Pulmonary artery endothelial cell (primary cell): ENCODE measurements at places on chromosomes 2 and 18. TPM values are rescaled to one million over a fixed set of nuclear protein-coding genes. Genes with fewer than 3 reads are reported as not detected.

The ATP6V1B1 gene
- not detected in 2 replicates for total RNA-seq

GRCh38 chr2:191983591-191983990 is 136.7 kb upstream of the CAVIN2 start:
- no peak for DNase-seq

DNA sequence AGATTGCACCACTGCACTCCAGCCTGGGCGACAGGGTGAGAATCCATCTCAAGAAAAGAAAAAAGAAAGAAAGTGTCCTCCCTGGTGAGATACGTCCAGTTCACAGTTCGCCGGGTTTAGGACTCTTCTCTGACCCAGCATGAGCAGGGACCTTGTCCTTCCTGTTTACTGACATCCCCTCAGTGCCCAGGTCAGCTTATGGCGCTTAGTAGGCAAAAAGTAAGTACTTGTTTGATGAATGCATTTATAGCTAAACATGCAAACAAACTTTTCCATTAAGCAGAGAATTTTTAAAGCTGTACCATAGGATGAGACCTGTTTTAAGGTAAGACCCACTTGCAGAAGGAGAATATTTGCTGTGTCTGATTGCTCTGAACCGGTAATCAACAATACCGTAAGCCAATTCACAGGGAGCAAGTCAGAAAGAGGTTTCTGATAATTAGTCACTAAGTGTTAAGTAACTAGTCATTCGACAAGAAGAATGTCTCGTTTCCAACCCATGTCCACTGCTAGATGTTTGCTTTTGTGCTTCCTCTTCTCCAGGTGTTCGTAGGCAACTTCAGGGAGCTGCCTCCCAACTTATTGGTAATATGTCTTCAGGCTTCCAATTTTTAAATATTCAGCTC is 40.0 kb downstream of the MOGAT1 start:
- no peak for DNase-seq

The GYPC gene
- total RNA-seq: 0.26 and 0.74 TPM in 2 replicates

DNA sequence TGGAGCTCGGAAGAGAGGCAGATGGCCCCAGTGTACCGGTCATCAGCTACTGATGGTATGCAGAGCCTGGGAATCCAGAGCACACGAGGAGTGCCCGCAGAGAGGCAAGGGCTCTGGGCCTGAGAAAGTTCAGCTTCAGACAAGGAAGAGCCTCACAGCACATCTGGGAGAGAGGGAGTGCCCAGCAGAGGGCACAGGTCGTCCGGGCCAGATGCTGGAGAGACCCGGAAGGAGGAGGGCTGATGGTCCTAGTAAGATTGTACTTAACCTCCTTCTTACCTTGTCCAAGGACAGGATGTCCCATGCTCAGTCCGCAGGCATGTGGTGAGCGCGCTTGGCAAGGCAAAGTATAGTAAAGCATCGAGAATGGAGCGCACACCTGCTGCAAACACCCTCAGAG is 24.4 kb upstream of the CHMP1B start:
- DNase-seq: no peak

DNA sequence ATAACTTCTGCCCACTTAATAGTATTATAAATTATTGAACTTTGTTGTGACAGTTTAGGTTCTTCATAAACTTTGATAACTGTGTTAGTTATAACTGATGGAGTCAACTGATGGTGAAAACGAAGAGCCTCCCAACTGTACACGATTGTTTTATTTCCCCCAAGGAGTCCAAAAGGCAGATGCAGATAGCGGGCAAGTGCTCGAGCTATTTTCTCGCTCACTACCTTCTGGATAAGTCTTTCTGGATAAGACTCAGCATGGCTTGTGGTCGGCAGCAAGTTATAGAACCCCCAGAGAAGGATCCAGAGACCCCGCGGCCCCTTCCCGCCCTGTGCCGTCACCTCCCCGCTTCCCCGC is 517 bp downstream of the GCFC2 start:
- DNase-seq: no peak

DNA sequence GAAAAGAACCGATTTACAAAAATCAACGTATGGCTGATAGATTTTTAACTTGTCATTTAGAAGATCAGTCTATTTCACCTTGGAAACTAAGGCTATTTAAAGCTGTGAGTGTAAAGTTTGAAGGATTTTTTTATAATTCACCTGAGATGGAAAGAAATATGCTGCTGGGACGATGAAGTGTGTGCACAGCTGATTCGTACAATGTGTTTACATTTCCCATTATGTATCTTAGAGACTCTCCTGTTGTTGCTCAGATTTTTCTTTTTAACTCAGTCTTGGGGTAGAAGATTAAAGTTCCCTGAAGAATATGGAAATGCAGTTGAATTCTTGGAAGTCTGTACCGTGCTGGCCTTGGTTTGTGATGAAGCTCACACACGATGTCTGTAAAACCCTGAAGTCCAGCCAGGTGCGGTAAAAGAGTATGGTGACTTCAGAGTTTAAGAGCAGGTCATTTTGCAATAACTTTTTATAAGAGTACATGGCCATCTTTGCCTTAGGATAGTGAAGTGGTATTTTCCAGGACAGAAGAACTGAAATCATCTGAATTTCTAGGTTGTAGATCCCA is 250.1 kb downstream of the PRKCE start:
- DNase-seq: no peak

The UGT1A7 gene
- total RNA-seq: not detected in 2 replicates

GRCh38 chr2:85826990-85827878 is 61.6 kb downstream of the ST3GAL5 start:
- DNase-seq: no peak
